ENCODE measurements at places on chromosomes 3 and 15.

GRCh38 chr3:118955914-118956556 lies 78.6 kb downstream of the IGSF11 start:
- no peak for DNase-seq

DNA sequence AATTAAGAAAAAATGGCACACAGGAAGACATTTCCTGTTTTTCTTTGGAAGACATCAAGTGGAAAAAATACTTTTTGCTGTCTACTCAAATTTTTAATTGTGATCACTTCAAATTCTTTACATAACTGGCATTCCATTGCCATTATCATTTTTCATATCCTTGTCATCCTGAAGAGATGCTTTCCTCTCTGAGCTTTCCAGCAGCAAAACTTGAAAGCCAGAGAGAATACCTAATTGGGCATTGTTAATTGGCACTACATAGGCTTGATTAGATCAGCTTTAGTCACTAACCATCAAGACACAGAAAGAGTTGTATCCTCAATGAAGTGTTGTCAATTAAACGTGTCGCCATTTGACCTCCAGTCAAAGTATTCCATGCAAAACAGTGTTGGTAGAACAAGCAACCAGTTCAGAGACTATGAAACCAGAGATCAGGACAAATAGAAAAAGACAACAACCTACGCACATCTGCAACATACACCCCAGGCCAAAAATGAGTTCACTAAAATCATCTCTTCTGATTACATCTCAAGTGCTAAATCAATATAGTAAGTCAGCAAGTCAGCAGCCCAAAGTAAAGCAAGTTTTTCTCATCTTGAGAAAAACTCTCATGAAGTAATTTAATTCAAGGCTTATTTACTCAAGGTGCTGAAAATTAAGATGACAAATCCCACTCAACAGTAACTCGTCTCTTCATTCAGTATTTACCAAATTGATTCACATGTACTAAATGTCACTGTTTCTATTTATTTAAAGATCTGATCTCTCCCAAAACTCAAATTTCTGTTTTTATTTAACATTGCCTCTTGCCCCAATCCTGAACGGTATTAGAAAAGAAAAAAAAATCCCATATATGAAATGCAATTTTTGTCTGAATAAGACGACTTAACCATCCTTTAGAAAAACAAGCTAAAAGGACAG lies 123.0 kb downstream of the SUCLG2 start:
- no peak for DNase-seq

DNA sequence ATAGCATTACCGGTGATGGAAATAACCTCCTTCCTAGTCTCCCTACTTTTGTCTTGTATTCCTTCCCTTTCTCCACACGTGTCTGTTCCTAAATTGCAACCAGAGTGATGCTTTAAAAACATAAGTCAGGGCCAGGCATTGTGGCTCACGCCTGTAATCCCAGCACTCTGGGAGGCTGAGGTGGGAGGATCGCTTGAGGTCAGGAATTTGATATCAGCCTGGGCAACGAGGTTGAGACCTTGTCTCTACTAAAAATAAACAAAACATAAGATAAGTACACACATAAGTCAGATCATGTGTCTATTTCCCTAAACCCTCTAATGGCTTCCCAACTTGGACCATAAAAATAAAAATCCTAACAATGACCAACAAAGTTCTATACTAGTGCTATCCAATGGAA lies 18.4 kb downstream of the ARMC8 start:
- no peak for DNase-seq

DNA sequence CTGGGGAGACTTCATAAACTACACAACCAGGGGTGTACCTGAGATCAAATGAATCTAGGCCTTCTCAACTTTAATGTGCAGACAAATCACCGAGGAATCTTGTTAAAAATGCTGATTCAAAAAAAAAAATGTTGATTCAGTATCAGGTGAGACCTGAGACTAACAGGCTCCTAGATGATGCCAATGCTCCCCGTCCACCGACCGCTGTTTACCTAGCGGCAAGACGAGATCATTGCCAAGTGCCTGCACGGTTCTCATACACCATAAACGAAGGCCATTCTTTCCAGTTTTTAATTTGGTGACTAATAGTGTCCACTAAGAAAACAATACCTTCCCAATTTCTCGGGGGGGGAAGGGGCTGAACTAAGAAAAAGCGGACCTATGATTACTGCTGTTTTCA lies 2.5 kb upstream of the FSIP1 start:
- DNase-seq: no peak

DNA sequence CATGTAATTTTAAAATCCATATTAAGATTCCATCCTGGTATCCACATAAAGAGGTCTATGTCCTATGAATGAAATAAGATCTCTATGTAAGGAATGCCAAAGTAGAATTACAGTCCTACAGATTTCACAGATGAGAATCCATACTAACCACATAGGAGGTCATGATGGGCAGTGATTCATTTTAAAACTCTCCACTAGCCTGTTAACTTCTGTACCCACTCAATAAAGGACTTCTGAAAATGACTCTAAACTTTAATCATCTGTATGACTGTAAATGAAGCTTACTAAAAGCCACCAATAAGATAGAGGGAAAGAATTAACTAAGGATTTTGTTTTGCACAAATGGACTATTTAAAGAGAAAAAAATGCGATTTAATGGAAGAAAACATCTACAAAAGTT lies 28.7 kb downstream of the MORC1 start:
- DNase-seq: no peak

- DNase-seq: no peak
Observed at GRCh38 chr3:59567661-59568060, 517.8 kb upstream of the CFAP20DC start.

DNA sequence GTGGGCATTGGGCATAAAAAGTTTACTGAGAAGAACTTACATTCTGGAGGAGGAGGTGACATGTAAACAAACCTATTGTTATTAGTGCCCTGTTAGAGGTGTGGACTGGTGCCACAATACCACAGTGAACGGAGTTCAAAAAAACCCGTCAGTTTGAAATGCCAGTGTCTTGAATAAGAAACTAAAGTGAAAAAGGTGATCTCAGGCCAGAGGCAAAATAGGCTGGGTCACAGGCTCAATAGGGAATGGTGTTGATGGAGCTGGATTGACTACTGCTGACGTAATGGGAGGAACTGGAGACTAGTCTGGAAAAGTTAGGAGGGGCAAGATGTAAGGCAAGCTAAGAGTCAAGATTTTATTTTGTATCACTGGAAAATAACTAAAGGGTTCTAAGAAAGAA lies 1.6 kb upstream of the DCBLD2 start:
- no peak for DNase-seq

GRCh38 chr15:100201376-100202280 lies 140.1 kb downstream of the ADAMTS17 start:
- no peak for DNase-seq

DNA sequence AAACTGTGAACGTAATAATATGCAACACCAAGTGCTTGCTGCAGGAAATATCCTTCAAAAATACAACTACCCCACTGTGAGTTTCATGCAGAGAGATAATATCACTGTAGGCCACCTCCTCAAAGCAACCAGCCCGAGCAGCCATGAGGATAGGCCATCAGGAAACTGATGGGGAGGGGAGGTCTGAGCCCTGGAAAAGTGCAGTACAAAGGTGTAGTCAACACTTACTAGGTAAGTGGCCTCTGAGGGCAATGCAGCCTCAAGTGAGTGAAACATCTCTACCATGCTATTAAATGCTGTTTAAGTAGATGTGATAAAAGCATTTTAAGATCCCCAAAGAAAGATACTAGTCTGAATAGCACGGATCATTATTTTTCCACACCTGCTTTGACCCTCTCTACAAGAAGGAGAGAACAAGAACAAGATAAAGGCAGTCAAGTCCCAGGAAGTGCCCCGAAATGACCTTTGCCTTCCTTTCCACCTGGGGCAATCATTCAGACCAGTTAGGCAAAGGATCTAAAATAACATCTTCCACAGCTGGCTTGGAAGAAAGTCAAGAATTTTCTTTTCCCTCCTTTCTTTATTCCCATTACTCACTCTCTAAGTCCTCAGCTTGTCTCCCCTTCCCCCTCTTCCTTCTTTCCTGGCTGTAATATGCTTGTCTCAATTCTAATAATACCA lies 62.8 kb downstream of the FMN1 start:
- no peak for DNase-seq

DNA sequence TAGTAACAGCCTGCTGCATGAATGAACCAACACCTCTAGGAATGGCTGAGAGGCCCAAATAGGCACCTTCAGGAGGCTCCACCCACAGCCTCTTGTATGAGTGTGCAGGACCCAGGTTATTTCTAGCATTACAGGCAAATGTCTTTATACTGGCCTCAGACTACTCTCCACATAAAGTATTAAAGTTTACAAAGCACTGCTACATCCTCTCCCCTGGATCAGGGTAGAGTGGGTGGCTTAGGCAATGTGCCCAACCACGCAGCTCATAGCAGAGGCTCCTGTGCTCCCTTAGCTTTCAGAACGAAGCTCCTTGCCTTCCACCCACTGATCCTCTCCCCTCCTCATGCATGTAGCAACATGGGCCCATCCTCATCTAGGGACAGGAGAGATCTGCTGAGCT lies 16.3 kb downstream of the TMEM43 start:
- DNase-seq: no peak

- peak; percentile 88 for DNase-seq
Observed at GRCh38 chr3:45593708-45594601, 596 bp upstream of the LIMD1 start.

GRCh38 chr3:124557433-124558232 lies 172.6 kb upstream of the UMPS start:
- no peak for DNase-seq

DNA sequence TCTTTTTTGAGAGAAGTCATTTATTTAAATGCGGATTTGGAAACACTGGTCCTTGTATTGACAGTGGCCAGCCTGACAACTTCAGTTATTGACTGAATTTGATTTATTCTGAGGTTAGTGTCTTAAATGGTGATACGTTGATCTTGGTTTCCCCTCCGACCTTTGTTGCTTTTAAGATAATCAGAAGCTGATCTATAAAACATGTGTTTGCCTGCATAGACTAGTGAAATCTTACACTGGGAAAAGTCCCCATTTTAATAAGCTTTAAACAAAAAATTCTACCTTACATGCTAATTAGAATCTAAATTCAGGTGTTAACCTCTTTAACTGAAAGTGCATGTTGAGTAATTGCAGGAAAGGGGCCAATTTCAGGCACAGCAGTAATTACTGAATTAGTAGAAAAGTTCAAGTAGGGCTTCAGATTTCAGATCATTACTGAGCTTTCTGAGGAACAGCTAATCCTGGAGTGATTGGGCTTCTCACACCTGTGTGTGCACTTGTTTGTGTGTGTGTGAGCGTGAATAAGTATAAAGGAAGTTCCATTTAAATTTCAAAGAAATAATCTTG lies 221.4 kb downstream of the SOX2 start:
- no peak for DNase-seq

GRCh38 chr15:100042558-100042957 lies 299.2 kb downstream of the ADAMTS17 start:
- no peak for DNase-seq

DNA sequence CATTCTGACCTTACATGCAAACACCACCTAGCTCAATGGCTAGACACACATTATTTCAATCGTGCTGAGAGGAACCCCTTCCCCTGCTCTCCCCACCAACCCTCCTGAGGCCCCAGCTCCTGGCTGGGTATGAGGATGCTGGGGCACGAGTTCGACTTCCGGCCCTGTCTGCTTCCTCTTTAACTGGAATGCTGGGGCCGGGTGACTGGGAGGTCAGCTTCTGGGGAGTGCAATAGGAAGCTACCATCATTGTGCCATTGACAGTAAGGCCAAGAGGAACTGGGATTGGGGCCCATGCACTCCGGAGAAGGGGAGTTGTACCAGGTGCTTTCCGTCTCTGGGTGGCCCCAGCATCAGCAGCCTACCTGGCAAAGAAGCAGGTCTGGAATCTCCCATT lies 15.6 kb upstream of the TLE3 start:
- DNase-seq: no peak

DNA sequence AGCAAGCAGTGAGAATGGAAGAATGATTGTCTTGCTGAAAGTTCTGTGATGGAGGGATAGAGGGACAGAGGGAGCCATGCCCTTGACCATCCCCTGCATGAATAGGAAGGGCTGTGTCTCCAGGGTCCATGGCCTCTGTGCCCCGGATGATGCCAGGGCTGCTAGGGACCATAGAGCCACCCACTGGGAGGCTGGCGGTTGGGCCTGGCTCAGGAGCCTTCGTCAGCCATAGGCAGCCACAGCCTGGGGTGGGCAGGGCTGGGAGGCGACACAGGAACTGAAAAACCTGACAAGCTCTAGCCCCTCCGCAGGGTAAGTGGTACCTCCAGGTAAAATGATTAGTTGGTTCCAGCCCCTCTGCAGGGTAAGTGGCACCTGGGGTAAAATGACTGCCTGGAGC lies 19.1 kb upstream of the LAMP3 start:
- no peak for DNase-seq

- DNase-seq: no peak
Observed at GRCh38 chr3:197547306-197548011, 8.3 kb downstream of the BDH1 start.

- peak; percentile 78 for DNase-seq
Observed at GRCh38 chr15:65077981-65078352, 1.4 kb downstream of the KBTBD13 start.

DNA sequence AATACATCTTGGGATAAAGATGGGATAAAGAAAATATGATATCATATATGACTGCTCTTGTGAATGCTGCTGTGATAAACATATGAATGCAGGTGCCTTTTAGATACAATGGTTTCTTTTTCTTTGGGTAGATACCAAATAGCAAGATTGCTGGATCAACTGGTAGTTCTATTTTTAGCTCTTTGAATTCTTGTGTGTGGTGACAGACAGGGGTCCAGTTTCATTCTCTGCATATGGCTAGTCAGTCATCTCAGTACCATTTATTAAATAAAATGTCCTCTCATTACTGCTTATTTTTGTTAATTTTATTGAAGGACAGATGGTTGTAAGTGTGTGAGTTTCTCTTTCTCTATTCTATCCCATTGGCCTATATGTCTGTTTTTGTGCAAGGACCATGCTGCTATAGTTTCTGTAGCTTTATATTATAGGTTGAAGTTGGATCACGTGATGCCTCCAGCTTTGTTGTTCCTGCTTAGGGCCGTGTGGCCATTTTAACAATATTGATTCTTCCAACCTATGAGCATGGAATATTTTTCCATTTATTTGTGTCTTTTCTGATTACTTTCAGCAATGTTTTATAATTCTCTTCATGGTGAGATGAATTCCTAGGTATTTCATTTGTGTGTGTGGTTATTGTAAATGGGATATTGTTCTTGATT lies 1089.8 kb upstream of the CADM2 start:
- no peak for DNase-seq

GRCh38 chr3:122415104-122415744 lies 638 bp downstream of the WDR5B start:
- DNase-seq: peak; percentile 67

- DNase-seq: no peak
Observed at GRCh38 chr3:12401208-12401607, 83.1 kb upstream of the TSEN2 start.

GRCh38 chr3:184248454-184249411 lies at the start of gene ALG3:
ALG3 (minus strand) TSS chr3:184248962; CDS start chr3:184248940, 22 bp downstream.
- peak; percentile 94 for DNase-seq

DNA sequence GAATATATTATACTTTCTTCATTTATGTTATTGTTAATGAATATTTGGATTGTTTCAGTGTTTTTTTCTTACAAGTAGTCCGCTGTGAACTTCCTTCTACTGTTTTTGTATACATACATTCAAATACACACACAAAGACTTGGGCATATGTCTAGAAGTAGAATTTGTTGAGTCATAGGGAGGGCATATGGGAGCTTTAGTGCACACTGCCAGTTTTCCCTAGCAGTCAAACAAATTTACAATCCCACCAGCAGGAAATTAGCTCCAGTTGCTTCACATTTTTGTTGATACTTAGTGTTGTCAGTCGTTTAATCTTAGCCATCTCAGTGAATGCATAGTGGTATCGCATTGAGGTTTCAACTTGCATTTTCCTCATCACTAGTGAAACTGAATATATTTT lies 492.3 kb downstream of the DIPK2A start:
- no peak for DNase-seq
